HFF-Myc (cell line): ENCODE measurements at places on chromosomes 16 and 17.

DNA sequence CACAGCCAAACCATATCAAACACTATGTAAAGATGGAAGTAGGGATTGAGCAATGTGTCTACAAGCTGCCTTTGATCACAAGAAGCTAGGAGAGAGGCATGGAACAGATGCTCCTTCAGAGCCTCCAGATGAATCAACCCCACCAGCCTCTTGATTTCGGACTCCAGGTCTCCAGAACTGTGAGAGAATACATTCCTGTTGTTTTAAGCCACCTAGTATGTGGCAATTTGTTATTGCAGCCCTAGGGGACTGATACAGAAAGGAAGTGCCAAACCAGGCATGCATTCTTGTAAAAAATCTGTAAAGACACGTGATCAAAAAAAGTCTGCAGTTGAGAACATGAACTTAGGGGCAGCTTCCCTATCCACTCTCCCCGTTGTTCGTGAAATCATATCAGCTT lies 91.1 kb downstream of the C17orf67 start:
- DNase-seq: no peak

- no peak for DNase-seq
Observed at GRCh38 chr16:15708096-15708495, 58.1 kb downstream of the NDE1 start.

GRCh38 chr16:3363793-3364192 lies 8.1 kb downstream of the OR2C1 start:
- no peak for DNase-seq

DNA sequence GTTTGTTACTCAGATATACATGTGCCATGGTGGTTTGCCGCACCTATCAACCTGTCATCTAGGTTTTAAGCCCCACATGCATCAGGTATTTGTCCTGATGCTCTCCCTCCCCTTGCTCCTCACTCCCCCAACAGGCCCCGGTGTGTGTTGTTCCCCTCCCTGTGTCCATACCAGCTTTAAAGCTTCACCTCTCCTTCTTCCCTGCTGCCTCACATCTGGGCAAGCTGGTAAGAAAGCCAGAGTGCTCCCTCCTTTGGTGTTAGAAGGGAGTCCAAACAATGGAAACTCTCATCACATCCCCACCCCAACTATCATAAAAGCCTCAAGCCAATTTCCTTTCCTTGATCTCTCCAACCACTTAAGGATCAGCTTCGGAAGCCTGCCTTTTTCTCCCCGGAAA lies 1115.6 kb upstream of the GOT2 start:
- no peak for DNase-seq

DNA sequence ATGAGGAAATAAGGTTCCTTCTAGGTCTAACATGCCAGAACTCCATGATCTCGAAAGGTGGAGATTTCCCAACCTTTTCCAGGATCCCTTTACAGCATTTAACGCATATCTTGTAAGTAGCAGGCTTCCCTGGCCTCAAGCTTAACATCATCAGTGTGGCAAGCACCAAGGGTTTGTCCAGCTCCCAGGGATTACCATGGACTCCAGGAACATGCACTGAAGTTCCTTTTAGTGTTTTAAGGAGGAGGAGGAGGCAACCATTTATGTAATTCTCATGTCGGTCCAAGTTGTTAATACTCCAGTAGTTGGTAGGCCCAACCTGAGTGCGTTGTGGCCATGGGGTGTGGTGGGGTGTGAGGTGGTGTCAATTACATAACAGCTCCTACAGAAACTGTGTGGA lies 11.8 kb upstream of the SKAP1 start:
- no peak for DNase-seq

DNA sequence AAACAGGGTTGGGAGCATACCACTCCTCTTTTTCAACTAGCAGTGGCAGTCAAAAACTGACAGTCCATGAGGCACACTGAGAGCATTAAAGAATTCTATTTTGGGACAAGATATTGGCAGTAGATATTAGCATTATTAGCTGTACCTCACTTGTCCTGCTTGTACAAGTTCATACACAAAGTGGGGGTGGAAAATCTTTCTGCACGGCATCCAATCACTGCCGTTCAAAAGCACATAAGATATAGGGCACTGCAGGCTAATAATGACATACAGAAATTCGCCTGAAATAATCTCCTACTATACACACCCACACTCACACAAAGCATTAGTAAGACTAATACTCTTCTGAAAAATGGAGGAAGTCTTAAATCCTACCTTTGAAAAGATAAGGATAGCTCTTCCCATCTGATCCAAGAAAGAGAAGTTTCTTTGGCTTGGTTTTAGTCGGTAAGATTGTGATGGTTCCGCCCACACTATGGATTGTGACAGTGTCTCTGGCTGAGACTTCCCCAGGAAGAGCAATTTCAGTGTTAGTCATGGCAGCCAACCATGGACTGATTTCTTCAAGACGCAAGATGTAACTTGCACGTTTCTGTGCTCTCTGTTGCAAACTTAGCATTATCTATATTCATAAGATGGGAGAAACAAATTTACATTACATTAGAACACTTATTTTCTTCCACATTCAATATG lies 40.6 kb upstream of the ARL6IP1 start:
- no peak for DNase-seq

DNA sequence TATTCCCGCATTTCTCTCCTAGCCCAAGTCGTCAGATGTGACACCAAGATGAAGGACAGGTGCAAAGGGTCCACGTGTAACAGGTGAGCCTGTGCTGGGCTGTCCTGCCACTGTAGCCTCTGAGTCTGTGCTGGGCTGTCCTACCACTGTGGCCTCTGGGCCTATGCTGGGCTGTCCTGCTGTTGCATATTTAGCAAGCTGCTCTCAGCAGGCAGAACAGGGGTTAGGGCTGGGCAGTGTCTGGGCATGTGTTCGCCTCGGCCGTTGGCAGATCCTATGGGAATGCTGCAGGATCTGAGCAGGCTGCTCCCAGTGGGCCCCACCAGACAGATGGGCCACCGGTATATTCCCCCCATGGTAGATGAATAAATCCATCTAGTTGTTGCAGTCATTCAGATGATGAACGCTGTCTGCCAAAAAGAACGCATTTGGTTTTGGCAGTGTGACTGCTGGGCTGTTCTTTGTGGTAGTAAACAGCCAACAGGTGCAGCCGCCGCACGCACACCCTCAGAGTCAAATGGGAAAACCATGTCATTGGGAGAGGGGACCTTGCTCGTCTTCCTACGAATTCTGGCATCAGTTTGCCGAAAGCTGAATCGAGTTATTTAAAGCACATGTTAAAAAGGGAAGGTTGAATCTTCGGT lies 49.2 kb downstream of the CRISPLD2 start:
- no peak for DNase-seq

GRCh38 chr16:66199189-66199588 lies 167.3 kb upstream of the CDH5 start:
- no peak for DNase-seq

DNA sequence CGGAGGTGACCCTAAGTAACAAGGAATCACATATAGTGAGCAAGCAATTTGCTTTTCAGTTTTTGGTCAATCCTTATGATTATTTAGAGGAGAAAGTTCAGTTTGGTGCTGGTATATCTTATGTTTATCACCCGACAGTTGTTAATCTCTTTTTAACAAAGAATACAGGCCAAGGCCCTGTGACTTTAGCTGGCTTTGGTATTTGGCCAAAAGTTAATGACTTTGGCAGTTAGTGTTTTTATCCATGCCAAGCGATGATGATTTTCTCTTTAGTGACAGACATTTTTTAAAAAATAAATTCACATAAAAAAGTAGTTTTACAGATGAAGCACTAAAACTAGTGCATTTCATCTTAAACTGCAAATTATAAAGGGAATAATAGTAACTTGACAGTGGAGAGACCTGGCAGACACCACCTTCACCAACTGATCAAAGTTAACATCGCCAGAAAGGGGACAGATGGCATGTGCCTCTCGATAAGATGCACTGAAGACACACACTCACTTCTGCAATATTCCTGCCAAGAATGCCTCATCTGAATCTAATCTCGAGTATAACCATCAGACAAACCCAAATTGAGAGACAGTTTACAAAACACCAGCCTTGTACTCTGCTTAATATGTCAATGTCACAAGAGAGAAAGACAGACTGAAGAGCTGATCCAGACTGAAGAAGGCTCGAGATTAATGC lies 6.9 kb downstream of the DEXI start:
- DNase-seq: no peak

DNA sequence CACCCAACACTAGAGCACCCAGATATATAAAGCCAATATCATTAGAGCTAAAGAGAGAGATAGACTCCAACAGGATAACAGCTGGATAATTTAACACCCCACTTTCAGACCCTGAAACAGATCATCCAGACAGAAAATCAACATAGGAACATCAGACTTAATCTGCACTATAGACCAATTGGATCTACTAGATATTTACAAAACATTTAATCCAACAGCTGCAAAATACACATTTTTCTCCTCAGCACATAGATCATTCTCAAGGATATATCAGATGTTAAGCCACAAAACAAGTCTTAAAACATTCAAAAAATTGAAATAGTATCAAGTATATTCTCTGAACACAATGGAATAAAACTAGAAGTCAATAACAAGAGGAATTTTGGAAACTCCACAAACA lies 4.1 kb upstream of the CCL13 start:
- no peak for DNase-seq

DNA sequence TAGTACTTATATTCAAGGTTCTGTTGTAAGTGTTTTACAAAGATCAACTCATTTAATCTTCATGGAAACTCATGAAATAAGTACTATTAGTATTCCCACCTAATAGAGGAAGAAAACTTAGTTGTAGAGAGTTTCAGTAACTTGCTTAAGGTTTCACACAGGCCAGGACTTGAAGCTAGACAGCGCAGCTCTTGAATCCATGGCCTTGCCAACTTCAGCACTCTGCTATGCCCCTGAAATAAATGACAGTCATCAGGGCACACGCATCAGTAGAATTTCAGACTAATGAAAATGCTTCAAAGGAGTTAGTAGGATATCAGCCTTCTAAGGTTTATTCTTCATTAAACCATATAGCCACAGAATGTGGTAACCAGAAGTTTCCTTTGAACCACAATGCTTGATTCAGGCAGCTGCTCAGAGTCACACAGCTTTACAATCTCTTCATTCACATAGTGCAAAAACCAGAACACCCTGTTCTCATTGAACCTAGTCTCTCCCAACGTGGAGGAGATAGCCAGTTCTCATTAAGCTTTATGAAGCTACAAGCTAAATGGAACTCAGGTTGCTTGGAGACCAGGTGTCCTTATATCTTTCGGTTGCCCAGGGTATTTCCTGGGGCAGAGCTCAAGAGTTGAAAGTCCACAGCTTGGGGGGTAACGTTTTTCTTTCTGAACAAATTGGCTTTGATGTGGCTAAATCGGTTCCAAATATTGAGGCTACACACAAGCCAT lies 39.7 kb downstream of the KCNJ2 start:
- DNase-seq: no peak

DNA sequence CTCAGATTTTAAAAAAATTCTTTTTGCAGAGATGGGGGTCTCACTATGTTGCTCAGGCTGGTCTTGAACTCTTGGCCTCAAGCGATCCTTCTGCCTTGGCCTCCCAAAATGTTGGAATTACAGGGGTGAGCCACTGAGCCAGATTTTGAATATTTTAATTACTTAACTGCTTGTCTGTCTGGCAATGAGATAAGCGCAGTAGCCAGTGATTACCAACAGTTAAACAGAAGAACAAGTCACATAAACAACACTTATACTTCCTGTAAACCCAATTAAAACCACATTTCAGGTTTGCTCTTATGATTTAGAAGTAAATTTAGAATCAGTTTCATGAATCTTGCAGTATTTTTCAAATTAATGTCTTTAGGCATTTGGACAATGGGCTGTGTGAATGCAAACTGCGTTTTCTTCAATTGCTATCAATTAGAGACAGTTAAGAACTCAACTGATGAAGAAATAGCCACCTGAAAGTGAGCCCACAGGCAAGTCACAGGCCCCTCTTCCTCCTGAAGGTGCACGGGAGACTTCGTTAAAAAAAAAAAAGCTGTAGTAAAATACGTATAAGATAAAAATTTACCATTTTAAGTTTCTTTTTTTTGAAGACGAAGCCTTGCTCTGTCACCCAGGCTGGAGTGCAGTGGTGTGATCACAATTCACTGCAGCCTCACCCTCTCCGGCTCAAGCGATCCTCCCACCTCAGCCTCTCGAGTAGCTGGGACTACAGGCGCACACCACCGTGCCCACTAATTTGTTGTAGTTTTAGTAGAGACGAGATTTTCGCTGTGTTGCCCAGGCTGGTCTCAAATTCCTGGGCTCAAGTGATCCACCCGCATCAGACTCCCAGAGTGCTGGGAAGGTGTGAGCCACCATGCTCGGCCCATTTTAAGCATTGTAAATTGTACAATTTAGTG lies 73.0 kb downstream of the PITPNC1 start:
- no peak for DNase-seq

- no peak for DNase-seq
Observed at GRCh38 chr17:62884781-62885180, 76.7 kb upstream of the MARCHF10 start.

- DNase-seq: no peak
Observed at GRCh38 chr17:31497994-31498826, 106.7 kb downstream of the RAB11FIP4 start.

DNA sequence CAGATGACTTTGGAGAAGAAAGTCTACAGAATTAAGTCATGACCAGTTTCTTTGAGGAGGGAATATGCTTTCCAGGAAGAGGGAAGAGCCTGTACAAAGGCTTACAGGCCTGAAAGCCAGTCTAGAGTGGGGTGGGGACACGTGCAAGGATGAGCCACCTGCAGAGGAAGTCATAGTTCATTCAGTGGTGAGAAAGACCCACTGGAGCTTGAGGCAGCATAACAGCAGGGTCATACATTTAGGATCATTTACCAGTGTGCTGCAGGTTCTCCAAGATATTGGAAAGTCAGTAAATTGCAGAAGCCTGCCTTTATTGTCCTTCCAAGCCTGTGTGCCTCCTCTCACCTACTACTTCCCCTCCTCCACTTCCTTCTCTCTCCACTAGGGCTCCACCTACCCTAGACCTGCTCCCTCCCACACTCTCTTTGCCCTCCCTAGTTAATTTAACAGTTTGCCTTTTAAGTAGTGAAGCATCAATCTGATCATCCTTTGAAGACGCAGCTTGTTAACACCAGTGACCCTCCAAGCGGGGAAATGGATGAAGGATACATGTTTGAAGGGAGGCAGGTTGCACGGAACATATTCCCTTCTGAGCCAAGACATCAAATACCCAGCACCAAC lies 40.2 kb downstream of the CDRT15 start:
- no peak for DNase-seq

- no peak for DNase-seq
Observed at GRCh38 chr17:52986056-52986662, 827.6 kb upstream of the CA10 start.
